ENCODE measurements at places on chromosomes 16 and 17.

DNA sequence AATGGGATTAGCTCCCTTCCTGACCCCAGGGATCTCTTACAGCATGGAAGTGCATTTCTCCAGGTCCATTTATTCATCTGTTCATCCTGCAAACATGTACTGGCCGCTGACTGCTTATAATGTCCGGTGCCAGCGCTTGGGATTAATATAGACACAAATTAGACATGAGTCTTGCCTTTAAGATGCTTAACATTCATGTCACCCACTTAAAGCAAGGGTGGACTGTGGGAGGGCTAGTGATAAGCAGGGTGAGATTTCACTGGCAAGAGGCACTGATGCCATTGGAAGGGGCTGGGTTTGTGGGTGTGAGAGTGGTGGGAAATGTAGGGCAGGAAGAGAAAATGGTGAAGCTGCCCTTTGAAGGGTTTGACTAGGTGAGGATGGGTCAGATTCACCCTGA, 92.2 kb upstream of the MPHOSPH6 start:
- no peak for DNase-seq

- DNase-seq = no peak
These were observed 2.3 kb downstream of the RND2 start for GRCh38 chr17:43027091-43028032.

DNA sequence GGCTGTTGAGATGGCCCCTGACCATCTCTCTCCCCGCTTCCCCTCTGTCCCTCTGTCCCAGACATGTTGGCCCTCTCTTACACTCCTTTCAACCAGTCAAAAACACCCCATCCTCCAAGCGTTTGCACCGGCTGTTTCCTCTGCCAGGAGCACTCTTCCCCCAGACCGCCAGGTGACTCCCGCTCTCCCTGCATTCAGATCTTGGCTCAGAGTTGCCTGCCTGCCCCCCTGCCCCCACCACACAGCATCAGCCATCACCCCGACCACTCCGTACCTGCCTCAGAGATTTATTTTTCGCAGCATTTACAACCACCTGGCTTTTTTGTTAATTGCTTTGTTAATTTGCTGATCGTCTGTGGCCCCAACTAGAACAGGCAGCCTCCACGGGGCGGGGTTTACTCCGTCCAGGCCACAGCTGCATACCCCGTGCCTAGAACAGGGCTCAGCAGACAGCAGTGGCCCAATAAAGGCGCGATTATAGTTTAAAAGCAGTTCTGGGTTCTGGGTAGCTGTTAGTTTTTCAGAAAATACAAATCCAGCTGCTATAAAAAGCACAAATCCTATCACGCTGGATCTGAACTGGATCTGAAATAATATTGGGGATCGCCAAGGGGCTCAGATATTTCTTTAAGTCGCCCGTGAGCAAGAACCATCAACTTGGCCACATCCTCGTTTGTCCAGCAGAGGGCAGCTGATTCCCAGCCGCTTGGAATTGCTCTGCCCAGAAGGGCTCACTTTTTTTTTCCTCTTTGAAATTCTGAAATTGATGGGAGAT, 173.6 kb downstream of the IRF8 start:
- DNase-seq = peak; percentile 46

DNA sequence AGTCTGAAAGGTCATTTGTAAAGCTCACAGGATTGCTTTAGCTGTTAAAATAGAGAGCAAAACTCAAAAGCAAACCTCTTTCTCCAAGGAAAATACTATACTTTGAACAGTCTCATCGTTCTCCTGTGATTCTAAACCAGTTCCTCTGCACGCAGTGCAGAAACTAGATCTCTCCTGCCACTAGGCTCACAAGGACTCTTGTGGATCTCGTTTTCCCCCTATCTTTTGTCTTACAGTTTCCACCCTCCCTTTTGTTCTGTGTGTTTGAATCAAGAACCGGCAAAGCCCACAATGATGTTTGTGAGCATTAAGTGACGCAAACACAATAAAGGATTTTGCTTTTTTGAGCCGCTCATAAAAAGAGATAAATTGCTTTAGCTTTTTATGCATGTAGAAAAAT, 1103.5 kb upstream of the RBFOX1 start:
- DNase-seq = no peak

GRCh38 chr16:64892835-64893785, 228.8 kb downstream of the CDH11 start:
- DNase-seq = peak; percentile 35

DNA sequence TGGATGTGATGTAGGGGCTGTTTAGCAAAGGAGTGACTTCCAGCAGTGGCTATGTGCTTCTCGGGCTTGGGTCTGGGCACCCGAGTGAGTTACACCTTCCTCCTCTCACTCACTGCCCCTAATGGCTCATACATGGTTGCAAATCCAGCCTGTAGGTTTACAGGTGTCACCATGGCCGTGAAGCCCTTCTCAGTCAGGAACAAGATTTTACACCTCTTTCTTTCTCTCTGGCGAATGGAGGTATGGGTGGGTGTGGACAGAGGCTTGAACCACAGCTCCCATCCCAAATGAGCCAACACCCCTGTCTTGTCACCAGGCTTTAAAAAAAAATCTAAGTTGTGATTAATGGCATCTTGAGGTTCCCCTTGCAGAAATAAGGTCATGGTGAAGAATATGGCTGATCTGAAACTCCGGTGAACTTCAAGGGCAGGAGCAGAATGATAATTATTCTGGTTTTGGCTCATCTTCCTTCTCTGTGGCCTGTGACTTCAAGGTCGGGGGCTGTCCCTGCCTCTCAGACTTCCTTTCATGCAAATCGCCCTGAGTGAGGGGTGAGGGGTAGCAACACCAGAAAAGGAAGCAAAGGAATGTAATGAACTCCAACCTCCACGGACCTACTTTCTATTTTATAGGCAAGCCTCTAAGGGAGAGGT, 331.2 kb downstream of the MAF start:
- no peak for DNase-seq

DNA sequence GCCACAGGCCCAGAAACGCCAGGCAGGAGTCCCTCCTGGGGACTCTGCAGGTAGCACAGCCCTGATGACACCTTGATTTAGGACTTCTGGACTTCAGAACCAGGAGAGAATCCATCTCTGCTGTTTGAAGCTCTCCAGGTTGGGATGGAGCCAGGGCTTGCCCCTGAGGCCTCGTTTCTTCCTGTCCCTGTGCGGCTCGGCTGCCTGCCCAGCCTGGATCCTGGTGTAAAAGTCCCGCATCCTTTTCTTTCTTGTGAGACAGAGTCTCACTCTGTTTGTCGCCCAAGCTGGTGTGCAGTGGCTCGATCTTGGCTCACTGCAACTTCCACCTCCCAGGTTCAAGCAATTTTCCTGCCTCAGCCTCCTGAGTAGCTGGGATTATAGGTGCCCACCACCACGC, 17.9 kb upstream of the CBX4 start:
- DNase-seq = no peak

- peak; percentile 36 for DNase-seq
These were observed 20.4 kb downstream of the CA4 start for GRCh38 chr17:60169921-60170817.

DNA sequence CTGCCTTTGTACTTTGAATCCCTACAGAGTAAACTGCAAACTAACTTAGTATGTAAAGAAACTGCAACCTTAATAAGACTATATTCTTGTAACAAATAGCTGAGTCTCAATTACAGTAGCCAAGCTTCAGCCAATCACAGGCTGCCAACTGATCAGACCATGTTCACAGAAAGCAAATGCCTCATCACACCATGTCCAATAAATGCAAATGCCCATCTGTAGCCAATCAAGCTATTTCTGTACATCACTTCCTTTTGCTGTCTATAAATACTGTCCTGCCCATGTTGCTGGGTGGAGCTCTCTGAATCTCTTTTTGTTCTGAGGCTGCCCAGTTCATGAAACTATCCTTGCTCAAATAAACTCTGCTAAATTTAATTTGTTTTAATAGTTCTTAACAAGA, 531.7 kb upstream of the TOM1L1 start:
- DNase-seq = no peak

DNA sequence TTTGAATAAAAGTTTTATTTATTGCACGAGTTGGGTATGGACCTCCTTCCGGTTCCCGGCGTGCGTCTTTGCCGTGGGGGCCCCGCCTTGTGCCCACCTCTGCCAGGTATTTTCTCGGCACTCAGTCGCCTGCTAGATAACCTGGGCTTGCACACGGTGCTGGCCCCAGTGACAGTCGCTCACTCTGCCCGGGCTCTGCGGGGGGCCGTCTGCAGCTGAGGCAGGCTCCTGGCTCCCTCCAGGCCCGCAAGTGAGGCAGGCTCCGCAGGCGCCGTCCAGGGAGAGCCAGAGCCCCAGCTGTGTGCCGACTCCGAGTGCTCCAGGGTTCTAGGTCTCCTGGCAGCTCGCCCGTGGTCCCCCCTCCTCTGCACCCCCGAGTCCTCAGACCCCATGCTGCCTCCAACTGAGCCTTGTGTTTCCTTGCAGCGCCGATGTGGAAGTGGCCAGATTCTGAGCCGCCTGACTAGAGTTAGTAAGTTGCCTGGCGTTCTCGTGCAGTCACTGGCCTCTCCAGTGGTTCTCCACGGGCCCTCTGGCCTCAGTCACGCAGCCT, 54.7 kb upstream of the PVALEF start:
- DNase-seq = no peak

DNA sequence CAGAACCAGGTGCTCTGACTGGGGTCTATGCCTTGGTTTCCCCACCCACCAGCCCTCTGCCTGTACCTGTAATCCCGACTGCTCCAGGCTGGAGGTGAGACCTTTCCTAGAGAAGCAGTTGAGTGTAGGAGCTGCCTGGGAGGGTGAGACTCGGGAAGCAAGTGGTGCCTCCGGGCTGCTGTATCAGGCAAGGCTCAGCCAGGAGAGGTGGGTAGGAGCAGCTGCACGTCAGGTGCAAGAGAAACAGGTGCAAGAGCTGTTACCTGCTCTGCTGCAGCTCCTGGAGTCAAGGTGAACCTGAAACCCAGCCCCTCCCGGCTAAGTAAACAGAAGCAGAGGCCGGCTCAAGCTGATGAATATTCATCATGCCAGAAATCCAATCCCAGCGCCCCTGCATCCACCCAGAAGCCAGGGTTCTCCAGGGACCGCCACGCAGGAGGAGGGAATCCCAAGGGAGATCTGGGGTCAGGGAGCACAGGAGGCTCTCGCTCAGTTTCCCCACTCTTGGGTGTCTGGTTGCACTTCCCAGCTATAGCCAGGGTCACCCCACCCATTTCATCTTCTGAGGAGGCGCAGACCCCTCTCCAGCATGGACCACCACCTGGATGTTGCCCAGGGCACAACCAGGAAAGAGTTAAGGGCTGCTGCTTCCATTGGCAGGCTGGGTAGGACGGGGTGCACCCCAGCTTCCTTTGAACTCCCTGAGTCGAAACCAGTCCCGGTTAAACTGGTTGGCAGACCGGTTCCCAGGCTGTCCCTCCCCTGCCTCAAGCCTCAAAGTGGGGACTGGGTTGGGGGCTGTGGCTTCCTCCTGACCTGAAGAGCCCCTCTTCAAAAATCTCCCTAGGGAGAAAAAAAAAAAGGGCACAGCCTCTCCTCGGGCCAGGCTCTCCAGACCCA, at the start of gene PRR15L:
Gene PRR15L, minus strand, starts transcription at position 293 of the 900 bp plus-strand sequence. CDS start 4,649 bp downstream, outside the sequence.
- DNase-seq = no peak

DNA sequence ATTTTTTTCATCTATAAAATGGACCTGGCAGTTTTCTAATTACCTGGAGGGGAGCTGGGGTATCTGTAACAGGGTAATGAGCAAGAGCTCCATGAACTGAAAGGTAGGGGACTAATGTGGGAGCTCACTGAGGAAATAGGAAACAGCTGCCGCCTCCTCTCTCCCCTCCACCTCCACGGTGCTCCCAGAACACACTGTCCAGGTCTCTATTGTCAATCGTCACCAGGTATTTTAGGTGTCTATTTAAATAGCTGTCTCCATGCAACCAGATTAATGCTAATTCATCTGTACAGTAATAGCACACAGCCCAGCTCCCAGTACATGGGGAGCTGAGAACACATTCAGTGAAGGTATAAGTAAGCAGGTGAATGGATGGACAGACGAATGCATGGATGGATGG, 233.3 kb downstream of the GRIN2A start:
- no peak for DNase-seq

All from renal cortical epithelial cell (primary cell).